ENCODE measurements at places on chromosomes 6 and 20. TPM values are rescaled to one million over a fixed set of nuclear protein-coding genes. Genes with fewer than 3 reads are reported as not detected.

PHIP gene
- 31.2 TPM for total RNA-seq

SLC17A1 gene
- not detected for total RNA-seq

SLC32A1 gene
- total RNA-seq, result not detected

LGSN gene
- 10.8 TPM for total RNA-seq

- DNase-seq, result no peak
These were observed 47.4 kb downstream of the MYB start for GRCh38 chr6:135228486-135228885.

- no peak for DNase-seq
These were observed 77.5 kb downstream of the PSMG4 start for GRCh38 chr6:3336066-3336786.

GRCh38 chr20:9939231-9939630 is 95.6 kb upstream of the ANKEF1 start:
- DNase-seq, result no peak

DNA sequence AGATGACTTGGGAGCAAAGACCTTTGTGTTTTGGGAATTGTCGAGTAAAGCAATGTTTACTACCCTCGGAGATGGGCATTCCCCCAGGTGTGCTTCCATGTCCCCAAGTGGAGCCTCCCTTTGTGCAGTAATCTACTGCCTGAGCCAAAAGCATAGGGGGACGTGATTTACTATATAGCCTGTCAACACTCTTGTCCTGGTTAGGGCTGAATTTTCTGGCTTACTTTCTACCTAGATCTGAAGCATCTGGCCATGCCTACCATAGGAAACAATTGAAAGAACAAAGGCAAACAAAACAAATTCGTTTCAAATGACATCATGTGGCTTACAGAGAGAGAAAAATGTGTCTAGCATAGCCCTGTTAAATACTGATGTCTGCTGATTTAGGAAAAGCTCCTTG is 350.6 kb downstream of the SAMD5 start:
- DNase-seq, result no peak

DNA sequence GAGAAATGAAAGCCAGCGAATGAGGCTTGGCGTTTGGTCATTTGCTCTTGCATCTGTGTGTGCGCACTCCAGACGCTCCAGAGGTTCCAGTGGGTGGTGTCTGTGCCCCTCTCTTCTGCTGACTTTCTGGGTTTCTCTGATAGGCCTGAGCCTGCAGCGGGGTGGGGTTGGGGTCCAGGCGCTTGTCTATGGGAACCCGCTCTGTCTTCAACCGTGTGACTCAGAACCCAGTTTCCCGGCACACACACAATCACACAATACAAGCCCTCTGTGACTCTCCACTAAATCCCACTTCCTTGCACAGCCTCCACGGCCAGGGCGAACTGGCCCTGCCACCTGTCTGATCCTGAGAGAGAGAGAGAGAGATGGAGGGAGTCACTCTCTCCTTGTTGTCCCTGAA is 24.6 kb downstream of the RBM38 start:
- no peak for DNase-seq
